ENCODE measurements at places on chromosomes 3 and 15.

- no peak for DNase-seq
Observed at GRCh38 chr3:152466784-152467183, 198.1 kb downstream of the MBNL1 start.

DNA sequence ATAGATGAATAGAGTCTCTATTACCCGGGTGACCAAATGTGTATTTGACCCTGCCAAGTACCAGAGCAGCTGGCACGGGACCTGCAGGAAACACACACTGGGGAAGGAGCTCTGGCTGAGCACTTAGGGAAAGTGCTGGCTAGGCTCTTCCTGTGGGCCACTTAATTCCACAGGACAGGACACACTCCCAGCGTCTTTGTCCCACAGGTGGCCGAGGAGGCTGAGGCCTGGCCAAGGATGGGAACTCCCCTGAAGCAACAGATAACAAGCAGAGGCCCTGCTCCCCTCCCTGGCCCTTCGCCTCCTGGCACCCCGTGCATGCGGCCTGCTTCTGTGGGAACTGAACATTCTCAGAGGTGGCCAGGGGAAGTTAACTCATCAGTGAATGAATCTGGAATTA, 180.8 kb downstream of the ATP10A start:
- DNase-seq, result no peak

DNA sequence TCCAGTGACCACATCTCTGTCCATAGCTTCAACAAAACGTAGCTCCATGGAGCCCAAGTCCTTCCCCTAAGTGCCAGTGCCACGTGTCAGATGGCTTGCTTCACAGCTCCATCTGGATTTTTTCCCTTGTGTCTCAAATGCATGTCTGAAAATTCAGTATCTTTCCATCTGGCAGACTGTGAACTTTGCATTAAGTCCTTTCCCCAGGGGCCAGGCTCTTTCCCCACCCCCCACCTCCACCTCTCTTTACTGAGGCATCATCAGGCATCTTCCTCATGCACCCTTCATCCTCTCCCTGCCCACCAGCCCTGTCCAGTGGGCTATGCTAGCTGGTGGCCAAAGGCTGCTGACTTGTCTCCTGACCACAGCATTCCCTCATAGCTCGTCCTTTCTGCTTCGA, 53.7 kb downstream of the PDIA5 start:
- no peak for DNase-seq

GRCh38 chr3:7759630-7760029, 742.0 kb upstream of the LMCD1 start:
- no peak for DNase-seq

DNA sequence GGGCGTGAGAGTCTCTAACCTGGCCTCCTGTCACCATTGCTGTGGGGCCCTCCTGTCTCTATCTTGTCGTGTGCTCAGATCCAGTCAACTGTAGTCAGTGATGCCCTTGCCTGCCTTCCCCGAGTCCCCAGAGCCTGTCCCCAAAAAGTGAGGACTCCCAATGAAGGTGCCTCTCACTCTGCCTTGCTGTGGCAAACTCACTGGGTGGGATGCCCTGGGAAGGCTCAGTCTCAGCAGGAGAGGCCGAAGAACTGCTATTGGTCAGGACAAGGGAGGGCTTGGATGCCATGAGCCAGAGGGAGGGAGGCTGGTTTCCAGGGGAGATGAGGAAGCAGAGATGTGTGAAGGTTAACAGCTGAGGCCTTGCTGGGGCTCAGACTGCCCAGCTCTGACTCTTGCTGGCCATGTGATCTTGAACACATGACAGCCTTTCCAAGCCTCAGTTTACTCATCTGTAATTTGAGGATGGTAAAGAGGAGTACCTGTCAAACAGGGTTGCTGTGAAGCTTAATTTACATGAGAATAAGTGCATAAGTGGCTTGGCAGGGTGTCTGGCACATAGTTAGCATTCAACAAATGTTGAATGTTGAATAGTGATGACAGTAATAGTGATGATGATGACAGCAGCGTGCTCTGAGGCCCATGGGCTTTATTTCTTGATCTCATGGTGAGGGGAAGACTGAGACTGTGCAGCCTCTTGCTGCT, 8.2 kb downstream of the KY start:
- DNase-seq, result no peak

- no peak for DNase-seq
Observed at GRCh38 chr3:146558781-146559180, 14.4 kb upstream of the PLSCR1 start.

GRCh38 chr3:130517602-130518001, 625 bp downstream of the COL6A6 start:
- DNase-seq, result no peak

DNA sequence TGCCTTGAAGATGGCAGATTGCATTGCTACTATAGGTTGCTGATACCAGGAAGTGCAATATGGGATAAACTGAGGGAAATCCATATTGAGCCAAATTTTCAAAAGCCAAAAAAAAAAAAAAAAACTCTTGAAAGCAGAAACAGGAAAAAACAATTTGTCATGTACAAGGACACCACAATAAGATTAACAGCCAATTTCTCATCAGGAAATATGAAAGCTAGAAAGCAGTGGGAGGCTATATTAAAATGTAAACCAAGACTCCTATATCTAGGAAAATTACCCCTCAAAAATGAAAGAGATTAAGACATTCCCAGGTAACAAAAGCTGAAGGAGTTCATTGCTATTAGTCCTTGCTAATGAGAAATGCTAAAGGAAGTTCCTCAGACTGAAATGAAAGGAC, 462.8 kb upstream of the DPH6 start:
- DNase-seq, result no peak

DNA sequence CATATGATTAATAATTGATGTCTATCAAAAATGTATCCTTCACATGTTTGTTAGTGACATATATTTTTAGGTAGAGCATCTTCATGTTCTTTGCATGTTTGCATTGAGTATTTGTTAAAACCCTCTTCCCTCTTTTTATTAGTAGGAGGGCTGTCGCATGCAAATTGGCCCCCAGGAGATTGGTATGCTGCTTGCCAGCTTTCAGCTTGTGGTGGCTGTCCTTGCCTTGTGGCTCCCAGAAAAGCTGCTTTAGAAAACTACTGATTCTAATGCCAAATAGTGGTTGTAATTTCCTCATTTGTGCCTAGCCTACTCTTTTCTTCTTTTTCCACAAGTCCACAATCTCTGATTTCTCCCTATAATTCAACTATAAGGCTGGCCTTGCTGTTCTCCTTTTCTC, 886.8 kb downstream of the VGLL3 start:
- no peak for DNase-seq

- DNase-seq, result no peak
Observed at GRCh38 chr3:120487191-120487650, 36.4 kb upstream of the FSTL1 start.

GRCh38 chr3:133547432-133548041, 25.9 kb upstream of the CDV3 start:
- DNase-seq, result no peak

- no peak for DNase-seq
Observed at GRCh38 chr3:84987706-84988504, 29.1 kb downstream of the CADM2 start.

DNA sequence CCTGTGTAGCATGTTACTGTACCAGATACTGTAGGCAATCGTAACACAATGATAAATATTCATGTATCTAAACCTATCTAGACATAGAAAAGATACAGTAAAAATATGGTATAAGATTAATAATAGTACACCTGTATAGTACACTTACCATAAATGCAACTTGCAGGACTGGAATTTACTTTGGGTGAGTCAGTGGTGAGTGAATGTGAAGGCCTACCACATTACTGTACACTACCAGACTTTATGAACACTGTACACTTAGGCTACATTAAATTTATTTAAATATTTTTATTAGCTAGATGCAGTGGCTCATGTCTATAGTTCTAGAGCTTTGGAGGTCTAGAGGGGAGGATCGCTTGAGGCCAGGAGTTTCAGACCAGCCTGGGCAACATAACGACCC, 186.6 kb upstream of the ROPN1 start:
- DNase-seq, result no peak

DNA sequence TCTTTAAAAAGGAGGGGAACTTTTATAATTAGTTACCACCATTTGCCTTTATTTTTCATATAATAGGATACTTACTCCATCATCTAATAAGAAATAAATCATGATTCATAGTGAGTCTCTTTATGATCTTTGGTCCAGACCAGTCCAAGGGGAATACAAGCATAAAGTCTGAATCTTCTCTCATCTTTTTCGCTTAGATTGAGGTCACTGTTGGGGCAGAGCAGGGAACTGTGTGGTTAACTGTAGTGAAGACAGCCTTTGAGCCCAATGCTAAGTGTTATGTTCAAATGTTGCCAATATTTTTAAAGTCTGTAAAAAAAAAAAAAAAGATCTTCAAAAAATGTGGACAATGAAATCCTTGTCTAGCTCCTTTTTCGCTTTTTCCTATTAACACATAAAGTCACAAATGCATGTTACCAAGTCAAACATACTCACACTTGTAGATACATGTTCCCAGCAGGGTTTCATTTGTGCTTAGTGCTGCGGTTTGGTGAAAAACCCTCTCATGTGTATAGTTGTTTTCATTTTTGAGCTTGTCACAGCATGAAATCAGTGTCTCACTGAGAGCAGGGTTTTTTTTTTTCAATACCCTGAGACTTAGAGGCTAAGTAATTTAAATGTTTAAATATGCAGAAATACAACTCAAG, 72.1 kb downstream of the EPHA3 start:
- DNase-seq, result no peak

- no peak for DNase-seq
Observed at GRCh38 chr3:142802891-142803290, 79.1 kb downstream of the TRPC1 start.

- no peak for DNase-seq
Observed at GRCh38 chr3:138593488-138594149, 441 bp downstream of the CEP70 start.

- DNase-seq, result no peak
Observed at GRCh38 chr15:48645558-48646330, at the start of gene FBN1. TSS of gene FBN1 (minus strand) at chr15:48645709. CDS start at chr15:48644769, 940 bp downstream.

DNA sequence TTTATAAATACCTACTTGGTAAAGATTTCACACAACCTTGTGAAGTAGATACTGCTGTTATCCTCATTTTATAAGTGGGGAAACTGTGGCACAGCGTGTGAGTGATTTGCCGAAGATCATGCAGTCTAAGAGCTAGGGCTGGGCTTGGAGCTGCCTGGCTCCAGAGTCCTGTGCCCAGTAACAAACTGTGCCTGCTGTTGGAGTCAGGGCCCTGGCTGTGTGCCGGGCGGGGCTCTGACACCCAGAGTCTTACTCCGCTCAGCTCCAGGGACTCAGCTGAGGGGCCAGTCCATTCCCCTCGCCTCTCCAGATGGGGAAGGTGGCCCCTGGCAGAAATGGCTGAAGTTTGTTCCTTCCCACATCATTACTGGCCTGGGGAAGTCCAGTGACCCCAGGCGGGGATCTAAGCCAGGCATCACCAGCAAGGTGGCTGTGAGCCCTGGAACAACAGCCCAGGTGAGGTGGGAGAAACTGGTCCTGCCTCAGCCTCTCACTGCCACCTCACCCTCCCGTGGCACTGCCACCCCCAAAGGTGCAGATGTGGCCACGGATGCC, 17.3 kb upstream of the PLXNA1 start:
- no peak for DNase-seq

DNA sequence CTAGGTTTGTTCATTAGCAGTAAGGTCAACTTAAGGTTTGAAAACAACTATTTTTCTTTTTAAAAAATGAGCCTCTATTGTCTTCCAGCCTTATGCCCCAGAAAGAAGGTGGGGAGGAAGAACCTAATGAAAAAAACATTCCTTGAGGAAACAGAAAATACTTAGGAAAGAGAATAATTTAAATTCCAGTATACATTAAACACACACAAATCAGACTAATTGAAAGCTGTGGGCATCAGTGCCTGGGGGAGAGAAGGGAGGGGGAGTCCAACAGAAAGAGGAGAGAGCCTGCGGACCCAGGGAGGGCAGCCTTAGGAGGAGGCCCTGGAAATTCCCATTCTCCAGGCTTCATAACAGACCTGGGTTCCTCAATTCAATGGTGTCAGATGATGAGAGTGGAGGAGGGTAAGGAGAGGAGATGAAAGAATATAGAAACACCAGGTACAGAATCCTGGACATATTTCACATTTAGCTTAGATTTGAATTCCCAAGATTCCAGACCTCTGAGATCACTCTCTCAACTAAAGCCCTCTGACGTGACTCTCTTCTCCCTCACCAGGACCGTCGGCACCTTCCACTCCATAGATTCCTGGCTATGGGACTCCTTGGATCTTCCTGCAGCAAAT, 320.5 kb upstream of the UMPS start:
- no peak for DNase-seq

- DNase-seq, result no peak
Observed at GRCh38 chr15:56667517-56667916, 65.8 kb downstream of the ZNF280D start.

GRCh38 chr3:189737071-189737470, 105.9 kb downstream of the TP63 start:
- no peak for DNase-seq
